Amniotic stem cell (primary cell): ENCODE measurements at places on chromosomes 1 and 21.

DNA sequence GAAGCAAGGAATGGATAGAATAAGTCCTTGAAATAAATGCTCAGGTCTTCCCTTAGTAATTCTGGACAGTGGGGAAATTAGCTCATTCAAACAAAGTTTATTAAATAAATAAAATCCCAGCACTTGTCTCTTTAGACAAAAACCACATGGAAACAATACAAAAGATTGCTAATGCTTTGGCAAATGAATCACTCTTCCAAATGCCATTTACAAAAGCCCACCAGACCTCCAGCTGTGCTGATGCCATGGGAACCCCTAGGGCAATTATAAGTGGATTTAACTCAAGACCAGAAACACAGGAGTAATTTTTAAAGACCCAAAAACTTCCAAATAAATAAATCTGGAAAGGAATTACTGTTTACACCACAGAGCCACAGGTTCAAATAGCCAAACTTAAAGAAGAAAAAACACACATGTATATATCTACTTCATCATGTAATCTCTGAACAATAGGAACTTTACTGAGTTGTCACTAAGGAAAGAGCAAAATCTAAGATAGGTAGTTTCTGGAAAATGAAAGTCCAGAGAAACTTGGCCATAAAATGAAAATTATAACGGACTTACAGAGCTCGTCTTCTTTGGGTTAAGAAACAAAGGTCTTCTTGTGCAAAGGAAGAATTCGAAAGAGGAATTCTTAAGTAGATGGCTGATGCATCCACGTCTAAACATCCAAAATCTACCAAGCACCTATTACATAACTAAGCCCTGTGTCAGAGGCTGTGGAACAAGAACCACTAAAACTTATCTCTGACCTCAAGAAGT lies 399.4 kb downstream of the SMYD3 start:
- no peak for DNase-seq

- DNase-seq = peak; percentile 5
These were observed 37.8 kb downstream of the TTC13 start for GRCh38 chr1:230940848-230941247.

- DNase-seq = no peak
These were observed 269.5 kb downstream of the NPHP4 start for GRCh38 chr1:5722635-5723164.

DNA sequence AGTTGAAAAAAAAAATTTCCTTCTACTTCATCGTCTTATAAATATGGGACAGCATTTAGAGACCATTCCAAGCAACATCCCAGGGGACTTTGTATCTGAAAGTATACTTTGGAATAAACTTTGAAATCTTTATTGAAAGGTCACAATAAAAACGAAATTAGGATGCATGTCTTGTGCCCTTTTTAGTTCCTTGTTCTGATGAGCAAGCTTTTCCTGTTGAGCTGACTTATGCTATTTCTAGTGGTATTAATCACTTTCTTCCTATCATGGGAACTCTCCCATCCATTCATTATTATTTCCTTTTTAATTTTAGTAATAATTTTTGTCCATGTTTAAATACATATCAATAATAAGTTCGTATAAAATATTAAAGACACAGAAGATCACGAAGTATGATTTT lies 4.0 kb upstream of the GBP2 start:
- DNase-seq = no peak

GRCh38 chr1:217681806-217682205 lies 50.7 kb downstream of the SPATA17 start:
- no peak for DNase-seq

DNA sequence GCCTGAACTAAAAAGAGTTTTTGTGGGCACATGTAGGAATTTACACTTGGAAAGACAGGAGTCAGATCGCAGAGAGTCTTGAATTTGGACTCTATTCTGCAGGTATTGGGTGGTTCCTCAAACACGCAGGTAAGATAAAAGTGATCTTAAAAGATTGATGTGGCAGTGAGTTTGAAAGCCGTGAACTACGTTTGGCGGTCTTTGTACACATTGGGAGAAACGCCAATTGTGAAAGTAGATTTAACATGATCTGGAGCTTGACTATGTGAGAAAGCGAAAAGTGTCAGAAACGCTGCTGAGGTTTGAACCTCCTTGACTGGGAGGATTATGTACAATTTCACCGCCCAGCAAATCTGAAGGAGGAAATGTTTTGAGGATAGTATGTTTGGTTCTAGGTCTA lies 1.5 kb upstream of the PPP2R5A start:
- DNase-seq = no peak

DNA sequence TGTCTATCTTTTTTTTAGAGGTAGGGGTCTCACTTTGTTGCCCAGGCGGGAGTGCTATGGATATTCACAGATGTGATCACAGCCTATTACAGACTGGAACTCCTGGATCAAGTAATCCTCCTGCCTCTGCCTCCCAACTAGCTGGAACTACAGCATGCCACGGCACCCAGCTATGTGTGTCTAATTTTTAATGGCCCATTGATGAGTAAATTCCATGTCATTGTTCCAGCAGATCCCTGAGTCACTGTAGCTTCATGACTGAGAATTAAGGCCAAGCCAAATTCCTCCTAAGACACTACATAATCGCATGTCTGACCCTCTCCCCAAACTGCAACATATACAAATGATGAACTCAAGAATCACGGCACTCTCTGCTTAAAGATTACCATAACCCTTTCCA lies 84.2 kb upstream of the RGS2 start:
- DNase-seq = peak; percentile 27

GRCh38 chr1:218488986-218489385 lies 143.8 kb downstream of the TGFB2 start:
- DNase-seq = no peak

DNA sequence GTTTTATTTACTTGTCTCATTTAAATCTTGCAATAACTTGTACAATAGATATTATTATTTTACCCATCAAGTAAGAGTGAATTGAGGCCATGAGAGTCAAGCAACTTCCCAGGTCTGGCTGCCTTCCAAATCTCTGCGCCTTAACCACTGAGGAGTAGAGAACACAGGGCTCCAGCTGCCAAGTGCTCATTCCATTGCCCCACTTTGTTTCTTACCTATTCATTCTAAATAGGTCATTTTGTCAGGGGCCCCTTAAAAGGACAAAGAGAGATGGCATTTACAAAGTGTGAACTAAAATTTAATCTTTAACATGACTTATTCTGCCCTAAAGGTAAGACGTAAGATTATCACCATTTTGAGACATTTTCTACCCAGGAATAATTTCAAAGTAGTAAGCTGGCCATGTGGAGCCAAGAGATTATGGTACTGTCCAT lies 3.5 kb downstream of the PPP1R15B start:
- peak; percentile 43 for DNase-seq

DNA sequence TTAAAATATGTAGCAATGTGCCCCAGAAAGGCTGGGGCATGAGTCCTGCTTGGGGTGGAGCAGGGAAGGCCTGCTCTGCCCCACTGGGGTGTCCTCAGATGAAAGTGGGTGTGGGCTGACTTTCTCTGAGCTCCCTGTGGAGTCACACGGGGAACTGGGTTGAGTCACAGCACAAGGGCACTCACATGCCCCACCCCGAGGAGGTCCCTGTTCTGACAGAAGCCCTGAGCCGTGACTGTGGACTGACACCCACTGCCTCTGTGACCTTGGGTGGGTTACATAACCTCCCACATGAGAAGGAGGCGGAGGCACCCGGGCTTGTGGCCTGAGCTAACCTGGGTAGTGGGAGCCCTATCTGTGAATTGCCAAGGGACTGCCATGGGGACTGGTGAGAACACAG lies 52.5 kb upstream of the TINAGL1 start:
- no peak for DNase-seq

DNA sequence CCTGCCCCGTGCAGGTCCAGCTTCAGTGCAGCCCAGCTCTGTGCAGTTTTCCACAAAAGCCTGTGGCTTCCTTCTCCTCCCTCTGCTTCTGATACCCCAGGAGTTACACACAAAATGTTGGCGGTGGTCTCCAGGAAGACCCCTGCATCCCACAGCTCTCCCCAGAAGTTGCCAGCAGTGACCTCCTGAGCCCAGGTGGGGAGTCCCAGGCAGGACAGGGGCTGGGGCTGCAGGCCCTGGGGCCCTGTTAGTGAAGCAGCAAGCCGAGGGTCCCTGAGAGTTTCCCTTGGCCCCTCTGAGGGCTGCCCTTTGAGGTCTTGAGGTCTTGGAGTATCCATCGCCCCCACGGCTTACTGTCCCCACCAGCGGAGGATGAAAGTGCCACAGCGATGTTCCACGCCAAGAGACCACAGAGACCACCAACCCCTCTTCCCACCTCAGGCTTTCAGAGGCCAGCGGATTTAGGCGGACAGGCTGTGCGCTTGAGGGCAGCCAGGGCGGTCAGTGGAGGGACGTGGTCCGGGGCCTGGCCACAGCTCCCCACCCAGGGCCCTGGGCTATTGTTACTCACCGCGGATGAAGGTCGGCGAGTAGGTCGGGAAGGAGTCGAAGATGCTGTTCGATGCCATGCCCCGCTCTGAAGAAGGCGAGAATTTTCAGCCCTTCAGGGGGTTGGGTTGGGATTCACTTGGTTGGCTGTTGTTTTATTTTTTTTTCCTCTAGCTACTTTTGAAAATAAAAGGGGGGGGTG lies 34.0 kb upstream of the RUNX3 start:
- no peak for DNase-seq
